Testis (tissue), 5 donors: ENCODE measurements at places on chromosomes 4 and X. TPM values are rescaled to one million over a fixed set of nuclear protein-coding genes. Genes with fewer than 3 reads are reported as not detected.

DNA sequence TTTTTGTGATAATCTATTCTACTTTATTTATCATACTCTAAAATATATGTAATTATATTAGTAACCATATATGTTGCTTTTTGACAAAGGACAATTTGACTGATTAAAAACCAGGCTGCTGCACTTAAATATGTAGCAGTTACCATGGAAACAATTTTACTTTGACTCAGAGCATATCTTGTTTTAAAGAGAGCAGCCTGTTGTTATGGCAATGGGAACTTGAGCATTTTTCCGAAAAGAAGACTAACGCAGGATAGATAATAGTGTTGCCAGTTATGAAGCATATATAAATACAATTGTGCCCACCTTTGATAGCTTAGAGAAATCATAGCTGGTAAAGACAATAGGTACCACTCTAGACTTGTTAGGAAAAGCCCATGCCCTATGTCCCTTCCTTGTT lies 283.0 kb downstream of the GASK1B start:
- no peak for DNase-seq

- no peak for DNase-seq
These were observed 40.8 kb downstream of the PSAPL1 start for GRCh38 chr4:7393601-7394575.

The XPNPEP2 gene
- 0.08 TPM for total RNA-seq

DNA sequence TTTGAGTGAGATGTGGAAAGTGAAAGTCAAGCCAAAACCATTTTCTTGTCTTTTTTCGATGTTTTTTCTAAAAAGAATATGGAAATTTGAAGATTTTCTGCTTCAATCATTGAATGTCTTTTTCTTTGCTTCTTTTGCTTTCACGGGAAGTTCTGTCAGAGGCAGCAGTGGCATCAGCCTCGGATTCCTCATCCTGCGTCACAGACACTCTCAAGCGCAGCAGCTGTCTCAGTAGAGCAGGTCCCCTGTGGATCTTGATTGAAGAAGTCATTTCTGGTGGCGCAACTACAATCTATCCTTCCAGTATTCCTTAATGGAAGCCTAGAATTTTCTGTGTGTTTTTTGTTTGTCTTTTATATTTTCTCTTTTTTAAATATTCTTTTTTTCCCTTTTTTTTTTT lies 52.7 kb upstream of the NEIL3 start:
- DNase-seq = no peak

GRCh38 chr4:146478009-146478408 lies 43.7 kb downstream of the SLC10A7 start:
- no peak for DNase-seq

- no peak for DNase-seq
These were observed 116.3 kb downstream of the GALNTL6 start for GRCh38 chr4:171929477-171929876.

DNA sequence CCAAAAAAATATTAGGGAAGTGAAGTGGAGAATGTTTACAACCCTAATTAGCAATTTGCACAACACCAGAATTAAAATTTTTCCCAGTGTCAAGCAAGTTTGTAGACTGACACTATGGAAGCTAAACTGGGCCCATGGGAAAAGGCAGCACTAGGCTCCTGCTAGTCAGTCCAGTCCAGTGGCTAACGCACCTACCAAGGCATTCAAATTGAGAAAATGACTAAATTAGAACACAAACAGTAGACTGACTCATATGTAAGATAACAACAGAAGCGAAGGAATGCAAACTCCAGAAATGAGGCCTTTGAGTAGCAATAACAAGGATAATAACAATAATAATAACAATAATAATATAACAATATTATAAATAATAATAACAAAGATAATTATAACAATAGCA lies 90.7 kb downstream of the GRIA3 start:
- DNase-seq = no peak

The EDA gene
- 4.6 TPM for total RNA-seq

DNA sequence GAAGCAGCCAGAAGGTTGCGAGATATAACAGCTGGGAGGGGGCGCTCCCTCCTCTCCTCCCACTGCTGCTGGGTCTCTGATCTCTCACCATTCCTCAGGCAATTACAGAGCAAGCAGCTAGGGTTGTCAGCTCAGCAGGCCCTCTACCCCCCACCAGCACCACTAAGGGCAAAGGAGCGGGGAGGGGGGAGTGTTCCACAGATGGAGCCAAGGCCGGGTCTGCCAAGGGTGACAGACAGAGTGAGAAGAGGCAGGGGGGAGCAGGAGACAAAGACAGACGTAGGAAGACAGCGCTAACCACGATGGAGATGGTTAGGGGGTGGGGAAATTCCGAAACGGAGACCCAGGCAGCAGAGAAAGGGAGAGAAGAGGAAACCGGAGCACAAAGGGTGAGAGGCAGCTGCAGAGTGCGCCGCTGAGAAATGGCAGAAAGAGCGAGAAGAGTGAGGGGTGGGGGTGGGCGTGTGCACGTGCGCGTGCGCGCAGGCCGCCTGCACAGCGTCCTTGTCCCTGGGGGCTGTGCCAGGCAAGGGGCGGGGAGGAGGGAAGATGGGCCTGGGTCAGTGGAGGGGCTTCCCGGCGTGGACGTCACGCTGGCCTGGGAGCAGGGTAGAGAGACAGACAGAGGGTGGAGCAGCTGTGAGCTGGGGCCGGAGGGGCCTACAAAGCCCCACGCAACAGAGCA lies 6.9 kb downstream of the L1CAM start:
- DNase-seq = no peak

- no peak for DNase-seq
These were observed 91.6 kb downstream of the ANXA10 start for GRCh38 chr4:168183717-168184571.
